ENCODE measurements at places on chromosomes 3 and 15.
A peak's percentile ranks its signal among the peaks of the same experiment; 100 is the strongest.

DNA sequence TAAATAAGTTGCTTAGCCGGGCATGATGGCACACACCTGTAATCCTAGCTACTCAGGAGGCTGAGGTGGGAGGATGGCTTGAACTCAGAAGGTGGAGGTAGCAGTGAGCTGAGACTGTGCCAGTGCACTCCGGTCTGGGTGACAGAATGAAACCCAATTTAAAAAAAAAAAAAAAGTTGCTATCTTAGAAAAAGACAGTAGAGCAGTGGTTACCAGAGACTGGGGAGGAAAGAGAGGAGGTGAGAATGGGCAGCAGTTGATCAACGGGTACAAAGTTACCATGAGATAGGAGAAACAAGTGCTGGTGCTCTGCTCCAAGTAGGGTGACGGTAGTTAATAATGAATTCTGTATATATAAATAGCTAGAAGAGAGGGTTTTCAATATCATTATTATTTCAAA is 821 bp upstream of the CCR2 start:
- DNase-seq, result no peak

DNA sequence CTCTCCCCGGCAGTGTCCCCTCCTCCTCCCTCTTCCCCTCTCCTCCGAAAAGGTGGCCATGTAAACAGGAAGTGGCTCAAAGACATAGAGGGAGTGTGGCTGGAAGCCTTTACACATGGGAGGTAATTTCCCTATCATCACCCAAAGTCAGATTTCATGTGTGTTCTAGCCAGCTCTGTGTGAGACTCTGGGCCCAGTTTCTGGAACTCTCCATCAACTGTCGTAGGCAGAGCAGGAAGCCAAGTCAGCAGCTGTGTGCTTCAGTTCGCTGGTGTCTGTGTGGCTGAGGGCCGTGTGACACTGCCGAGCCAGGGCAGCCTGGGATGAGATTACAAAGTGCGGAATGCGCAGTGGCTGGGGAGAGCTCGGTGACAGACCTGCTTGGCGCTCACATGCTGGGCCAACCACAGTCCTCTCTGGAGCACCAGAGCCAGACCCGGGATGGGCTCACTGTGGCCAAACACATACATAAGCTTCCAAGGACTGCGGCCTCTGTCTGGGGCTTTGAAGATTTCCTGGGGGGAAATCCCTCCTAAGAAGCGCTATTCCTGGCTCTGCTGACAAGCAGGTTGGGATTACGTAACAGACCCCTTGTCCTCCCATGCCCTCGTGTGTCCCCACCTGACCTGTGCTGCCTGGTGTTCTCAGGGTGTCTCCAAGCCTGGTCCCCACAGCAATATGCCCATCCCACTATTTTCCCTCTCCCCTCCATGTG is 50.7 kb downstream of the UMPS start:
- DNase-seq, result no peak

- DNase-seq, result no peak
Observed at GRCh38 chr3:129888771-129889170, 4.7 kb downstream of the TMCC1 start.

DNA sequence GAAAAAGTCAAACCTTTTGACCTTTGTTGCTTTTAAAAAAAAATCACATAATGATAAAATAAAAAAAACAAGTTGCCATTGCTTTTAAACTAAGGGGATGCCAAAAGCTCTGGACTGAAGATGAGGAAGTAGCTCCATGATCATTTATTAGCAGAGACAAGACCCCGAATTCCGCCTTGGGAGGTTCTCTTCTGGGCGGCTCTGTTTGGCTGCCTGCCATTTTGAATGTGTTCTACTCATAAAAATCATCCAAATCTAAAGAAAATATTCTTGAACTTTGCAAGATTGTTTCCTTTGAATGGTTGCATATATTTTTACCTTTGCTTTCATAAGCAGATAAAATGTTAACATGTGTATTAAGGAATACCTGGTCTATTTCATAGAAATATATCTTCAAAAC is 63.8 kb downstream of the NCEH1 start:
- no peak for DNase-seq

DNA sequence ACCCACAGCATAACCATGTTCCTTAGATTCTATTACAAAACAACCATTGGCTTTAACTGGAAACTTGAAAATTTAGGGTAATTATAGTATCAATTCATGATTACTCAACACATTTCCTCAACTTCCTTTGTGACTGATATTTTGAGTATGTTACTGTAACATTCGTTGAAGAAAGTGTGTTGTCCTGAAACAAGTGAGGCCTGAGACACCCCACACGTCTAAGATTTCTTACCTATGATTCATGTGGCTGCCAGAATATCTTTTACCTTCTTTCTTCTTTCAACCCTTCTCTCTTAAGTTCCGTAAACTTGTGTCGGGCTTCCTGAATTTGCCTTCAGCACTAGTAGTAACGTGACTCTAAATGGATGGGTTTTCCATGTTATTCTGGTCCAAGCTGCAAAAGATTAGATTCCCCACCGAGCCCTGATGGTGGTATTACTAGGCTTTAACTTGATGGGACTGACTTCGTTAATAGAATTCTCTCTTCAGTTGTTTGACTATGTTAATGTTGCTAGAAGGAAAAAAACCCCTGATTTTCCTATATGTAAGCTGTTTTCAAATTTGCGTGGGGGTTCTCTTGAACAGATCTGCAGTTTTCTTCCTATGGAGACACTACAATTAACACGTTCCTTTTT is 296.0 kb upstream of the ICE2 start:
- peak; percentile 48 for DNase-seq
